M059J (cell line): ENCODE measurements at places on chromosomes 13 and 19.

GRCh38 chr13:48304143-48304876, 759 bp downstream of the RB1 start:
- DNase-seq: peak; percentile 64

GRCh38 chr19:54882758-54883157, 8.7 kb downstream of the FCAR start:
- peak; percentile 32 for DNase-seq

DNA sequence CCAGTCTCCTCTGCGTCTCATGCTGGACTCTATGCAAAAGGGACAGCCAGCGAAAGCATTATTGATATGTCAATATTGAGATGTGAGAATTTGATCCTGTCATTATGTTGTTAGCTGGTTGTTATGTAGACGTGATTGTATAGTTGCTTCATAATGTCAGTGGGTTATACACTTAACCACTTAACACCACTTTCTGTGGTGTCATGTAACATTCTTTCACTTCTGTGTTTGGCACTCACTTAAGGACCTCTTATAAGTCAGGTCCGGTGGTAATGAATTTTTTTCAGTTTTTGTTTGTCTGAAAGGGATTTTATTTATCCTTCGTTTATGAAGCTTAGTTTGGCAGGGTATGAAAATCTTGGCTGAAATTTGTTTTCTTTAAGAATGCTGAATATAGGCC, 7.1 kb upstream of the SIGLEC7 start:
- no peak for DNase-seq

DNA sequence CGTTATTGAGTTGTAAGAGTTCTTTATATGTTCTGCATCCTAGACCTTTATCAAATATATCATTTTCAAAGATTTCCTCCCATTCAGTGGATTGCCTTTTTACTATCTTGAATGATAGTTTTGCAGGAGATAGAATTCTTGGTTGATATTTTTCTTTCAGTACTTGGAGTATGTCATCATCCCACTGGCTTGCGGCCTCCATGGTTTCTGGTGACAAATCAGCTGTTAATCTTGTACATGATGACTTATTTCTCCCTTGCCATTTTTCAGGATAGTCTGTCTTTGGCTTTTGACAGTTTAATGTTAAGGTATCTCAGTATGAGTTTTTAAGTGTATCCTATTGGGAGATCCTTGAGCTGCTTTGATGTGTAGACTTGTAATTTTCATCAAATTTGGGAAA, 8.5 kb downstream of the ZNF557 start:
- no peak for DNase-seq

DNA sequence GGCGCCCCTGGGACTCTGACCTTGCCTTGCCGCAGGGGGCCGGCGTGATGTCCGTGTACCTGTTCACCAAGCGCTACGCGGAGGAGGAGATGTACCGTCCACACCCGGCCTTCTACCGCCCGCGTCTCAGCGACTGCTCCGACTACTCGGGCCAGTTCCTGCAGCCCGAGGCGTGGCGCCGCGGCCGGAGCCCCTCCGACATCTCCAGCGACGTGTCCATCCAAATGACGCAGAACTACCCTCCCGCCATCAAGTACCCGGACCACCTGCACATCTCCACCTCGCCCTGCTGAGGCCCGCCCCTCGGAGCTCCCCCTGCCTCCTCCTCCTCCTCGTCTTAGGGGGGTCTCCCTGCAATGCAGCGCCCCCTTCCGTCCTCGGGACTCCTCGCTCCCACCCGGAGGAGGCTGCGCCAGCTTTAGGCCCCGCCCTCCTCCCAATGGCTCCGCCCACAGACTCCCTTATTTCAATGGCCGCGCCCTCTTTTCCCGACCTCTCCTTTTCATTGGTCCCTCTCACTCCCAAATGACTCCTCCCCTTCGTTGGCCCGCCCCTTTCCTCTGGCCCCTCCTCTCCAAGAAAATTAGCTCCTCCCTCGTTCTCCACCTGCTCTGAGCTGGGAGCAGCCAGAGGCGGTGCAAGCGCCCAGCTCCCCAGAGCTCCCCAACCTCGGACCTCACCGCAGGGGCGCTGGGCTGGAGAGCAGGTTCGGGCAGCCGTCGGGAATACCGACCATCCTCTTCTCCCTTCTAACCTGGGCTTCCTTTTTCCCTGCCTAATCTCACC, 20.5 kb upstream of the CACNG8 start:
- no peak for DNase-seq

GRCh38 chr13:87333599-87333998, 337.6 kb upstream of the SLITRK5 start:
- DNase-seq: no peak

- no peak for DNase-seq
Observed at GRCh38 chr13:49308921-49309408, 61.2 kb downstream of the CDADC1 start.

GRCh38 chr13:107867701-107868661, 347.4 kb downstream of the LIG4 start:
- DNase-seq: no peak

DNA sequence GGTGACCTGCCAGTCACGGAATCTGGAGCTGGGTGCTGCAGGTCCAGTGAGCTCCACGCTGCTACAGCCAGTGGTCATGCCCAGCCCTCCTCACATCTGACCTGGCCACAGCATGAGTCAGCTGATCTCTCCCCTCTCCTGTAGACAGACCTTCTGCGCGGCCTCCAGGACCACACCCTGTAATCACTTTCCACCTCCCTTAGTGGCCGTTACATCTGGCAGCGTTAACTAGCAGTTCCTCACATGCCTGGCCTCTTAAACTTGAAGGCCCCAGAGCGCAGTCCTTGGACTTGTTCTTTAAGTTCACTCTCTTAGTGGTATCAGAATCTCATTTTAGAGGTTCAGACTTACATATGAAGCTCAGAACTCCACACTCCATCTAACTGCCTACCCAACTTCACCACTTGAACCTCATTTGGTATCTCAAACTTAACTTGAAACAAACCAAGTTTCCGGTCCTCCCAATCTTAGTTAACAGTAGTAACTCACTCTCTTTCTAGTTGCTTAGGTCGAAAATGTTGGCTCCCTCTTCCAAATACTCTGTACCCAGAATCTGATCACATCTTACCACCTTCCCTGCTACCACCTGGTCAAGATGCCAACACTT, 22.7 kb downstream of the MIPEP start:
- DNase-seq: no peak

- DNase-seq: no peak
Observed at GRCh38 chr19:33703821-33704220, 82.1 kb downstream of the CHST8 start.

DNA sequence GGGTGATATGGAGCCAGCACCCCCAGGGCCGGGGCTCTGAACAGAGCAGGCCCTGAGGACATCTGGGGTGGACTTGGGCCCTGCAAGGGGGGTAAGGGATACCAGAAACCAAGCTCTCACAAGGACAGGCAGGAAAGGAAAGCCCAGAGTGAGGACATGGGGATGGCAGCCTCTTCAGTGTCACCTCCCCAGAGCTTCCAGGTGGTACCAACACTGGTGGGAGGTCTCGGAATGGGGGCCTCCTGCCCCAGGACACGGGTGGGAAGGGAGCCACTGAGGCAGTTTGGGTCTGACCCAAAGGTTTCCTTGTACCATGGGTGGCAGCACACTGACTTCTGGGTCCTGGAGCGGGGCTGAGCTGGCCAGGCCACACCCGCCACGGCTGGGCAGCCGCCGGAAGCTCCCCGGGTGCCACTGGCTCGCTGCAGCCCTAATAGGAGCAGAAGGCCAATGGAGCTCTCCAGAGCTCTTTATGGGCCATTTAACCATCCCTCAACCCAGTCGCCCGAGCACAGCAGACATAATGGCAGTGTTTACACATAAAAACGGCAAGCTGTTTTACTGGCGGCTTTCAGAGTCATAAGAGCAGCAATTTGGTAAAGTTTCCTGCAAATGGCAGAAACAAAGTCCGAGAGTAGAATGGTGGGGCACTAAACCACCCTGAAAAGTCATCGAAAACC, 59.3 kb downstream of the PEPD start:
- no peak for DNase-seq

DNA sequence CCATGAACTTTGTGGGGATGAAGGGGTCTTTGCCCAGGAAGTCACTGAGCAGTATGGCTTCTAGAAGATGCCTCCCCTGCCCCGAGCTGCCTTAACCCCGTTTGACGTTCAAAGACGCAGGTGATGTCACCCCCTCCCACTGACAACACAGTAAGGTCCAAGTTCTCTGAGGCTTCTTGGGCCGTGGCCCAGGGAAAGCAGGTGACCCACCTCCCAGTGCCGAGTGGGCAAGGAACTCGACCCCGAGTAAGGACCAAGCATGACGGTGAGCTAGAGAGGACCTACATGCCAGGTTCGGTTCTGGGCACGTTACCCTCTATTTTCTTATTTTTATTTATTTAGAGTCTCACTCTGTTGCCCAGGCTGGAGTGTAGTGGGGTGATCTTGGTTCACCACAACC, 81.3 kb downstream of the SLC6A16 start:
- DNase-seq: no peak

- no peak for DNase-seq
Observed at GRCh38 chr19:14582894-14583340, at the start of gene CLEC17A. Gene CLEC17A, plus strand, starts transcription at chr19:14583084. Its CDS starts 77 bp downstream, at chr19:14583161.

DNA sequence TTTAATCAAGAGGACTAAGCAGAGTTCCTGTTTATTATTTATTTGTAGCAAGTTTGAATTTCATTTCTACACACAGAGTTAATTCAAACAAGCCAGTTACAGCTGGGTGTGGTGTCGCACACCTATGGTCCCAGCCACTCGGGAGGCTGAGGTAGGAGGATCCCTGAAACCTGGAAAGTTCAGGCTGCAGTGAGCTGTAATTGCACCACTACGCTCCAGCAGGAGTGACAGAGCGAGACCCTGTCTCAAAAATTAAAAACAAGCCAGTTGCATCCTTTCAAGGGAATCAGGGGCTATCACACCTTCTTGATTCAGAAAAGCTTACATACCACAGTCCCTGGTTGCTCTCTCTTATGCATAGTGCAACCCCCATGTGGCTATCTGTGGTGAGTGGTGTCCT, 19.8 kb downstream of the ZNF586 start:
- no peak for DNase-seq

DNA sequence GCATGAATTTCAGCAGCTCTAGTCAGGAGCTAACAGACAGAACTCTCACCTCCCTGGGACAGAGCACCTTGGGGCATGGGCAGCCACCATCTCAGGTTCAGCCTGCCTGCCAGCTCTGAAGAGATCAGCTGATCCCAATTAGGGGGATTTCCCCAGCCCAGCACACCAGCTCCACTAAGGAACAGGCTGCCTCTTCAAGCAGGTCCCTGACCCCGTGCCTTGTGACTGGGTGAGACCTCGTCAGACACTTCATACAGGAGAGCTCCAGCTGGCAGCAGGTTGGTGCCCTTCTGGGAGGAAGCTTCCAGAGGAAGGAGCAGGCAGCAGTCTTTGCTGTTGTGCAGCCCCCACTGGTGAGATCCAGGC, 84.5 kb upstream of the UFM1 start:
- no peak for DNase-seq

DNA sequence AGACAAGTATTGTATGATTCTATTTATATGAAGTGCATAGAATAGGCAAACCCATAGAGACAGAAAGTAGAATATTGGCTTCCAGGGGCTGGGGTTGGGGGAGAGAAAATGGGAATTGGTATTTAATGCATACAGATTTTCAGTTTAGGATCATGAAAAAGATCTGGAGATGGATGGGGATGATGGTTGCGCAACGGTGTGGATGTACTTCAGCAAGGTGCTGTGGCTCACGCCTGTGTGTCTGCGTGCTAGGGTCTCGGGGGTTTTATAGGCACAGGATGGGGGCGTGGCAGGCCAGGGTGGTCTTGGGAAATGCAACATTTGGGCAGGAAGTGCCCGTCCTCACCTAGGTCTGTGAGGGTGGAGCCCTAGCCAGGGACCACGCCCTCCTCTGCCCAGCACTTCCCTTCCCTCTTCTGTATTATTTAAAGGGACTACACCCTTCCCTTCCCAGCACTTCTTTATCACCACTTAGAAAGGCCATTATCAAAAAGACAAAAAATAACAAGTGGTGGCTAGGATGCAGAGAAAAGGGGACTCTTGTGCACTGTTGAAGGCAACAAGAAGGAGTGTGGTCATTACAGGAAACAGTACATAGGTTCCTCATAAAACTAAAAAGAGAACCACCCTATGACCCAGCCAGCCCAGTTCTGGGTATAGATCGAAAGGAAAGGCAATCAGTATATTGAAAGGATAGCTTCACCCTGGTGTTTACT, 29.0 kb downstream of the LILRB4 start:
- DNase-seq: no peak

GRCh38 chr13:95704510-95704909, 27.6 kb downstream of the DNAJC3 start:
- DNase-seq: peak; percentile 20

GRCh38 chr19:32330213-32330857, 15.1 kb upstream of the ZNF507 start:
- DNase-seq: no peak

GRCh38 chr13:102561933-102562332, 34.9 kb upstream of the TPP2 start:
- no peak for DNase-seq

DNA sequence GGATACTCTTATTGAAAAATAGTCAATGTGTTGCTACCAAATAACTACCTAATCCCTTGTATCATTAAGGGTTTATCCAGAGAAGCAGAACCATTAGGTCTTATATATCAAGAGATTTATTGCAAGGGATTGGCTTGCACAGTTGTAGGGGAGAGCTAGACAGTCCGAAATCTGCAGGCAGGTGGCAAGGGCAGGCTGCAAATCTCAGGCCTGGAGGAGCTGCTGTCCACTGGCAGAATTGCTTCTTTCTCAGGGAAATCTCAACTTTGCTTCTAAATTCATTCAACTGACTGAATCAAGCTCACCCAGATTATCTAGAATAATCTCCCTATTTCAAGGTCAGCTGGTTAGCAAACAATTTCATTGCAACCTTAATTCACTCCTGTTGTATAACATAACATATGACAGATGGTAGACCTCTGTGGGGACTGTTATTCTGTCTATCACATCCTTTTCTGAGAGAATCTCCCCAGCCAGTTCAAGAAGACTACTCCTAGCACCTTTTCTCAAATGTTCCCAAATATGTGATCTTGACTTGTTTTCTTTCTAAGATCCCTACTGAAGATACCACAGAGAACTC, 194.2 kb downstream of the NHLRC3 start:
- DNase-seq: no peak

DNA sequence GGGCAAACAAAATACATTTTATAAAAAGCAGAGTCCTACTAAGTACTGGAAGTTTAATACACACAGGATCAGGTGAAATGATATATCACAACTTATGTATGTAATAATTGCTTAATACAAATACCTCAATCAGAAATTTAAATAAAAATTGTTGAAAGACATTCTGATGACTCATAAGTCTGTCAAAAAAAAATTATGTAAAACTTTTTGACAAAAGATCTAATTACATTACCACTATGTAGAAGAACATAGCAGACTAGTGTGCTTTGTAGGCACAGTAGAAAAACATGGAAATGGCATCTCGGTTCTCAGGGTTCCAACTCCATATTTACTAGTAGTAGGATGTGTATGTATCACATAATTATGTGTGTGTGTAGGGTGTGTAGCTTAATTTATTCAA, 156.2 kb downstream of the DNAJC3 start:
- no peak for DNase-seq

GRCh38 chr19:46466536-46467196, 4.7 kb downstream of the PNMA8A start:
- peak; percentile 64 for DNase-seq

GRCh38 chr19:37963190-37963936, 56.4 kb downstream of the SIPA1L3 start:
- DNase-seq: peak; percentile 87

GRCh38 chr19:2324220-2324948, 4.0 kb downstream of the LSM7 start:
- DNase-seq: no peak
